ENCODE measurements at places on chromosomes 6 and 20. TPM values are rescaled to one million over a fixed set of nuclear protein-coding genes. Genes with fewer than 3 reads are reported as not detected.

GRCh38 chr20:46638134-46638897, 12.9 kb downstream of the SLC13A3 start:
- DNase-seq = no peak

DNA sequence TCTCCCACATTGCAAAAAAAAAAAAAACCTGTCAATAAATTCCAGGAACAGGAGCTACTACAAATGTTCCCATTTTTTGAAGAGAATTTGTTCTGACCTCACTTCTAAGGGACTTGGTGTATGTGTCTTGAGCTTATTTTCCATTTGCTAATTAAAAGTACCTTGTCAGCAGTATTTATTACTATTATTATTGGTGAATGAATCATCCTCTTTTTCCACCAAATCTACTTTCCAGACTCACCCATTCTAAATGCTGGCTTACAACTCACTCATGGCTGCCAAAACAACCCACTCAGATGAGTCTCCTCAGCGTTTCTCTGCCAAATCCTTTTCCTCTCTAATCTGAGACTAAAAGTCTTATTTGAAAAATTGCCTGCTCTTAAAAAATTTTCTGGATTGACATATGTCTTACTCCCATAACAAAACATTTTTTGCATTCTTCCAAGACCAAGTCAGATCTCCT, 33.2 kb upstream of the TASP1 start:
- DNase-seq = no peak

DNA sequence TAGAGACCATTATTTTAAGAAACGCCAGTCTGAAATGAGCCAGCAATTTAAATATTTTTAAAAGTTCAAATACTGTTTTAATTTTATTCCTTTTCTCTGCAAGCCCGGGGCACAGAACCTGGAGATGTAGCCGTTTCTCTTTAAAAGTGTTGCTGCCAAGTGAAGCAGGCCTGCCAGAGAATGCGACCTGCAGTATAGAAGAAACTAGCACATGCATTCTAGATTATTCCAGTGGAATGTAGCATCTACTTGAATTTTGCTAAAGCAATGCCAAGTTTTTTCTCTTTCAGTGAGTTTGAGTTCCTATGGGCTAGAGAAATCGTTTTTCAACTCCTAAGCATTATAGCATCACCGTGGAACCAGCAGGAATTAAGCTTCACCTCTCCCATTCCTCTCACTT, 101.3 kb downstream of the QRSL1 start:
- DNase-seq = no peak

KHDRBS2 gene
- total RNA-seq = not detected

DNA sequence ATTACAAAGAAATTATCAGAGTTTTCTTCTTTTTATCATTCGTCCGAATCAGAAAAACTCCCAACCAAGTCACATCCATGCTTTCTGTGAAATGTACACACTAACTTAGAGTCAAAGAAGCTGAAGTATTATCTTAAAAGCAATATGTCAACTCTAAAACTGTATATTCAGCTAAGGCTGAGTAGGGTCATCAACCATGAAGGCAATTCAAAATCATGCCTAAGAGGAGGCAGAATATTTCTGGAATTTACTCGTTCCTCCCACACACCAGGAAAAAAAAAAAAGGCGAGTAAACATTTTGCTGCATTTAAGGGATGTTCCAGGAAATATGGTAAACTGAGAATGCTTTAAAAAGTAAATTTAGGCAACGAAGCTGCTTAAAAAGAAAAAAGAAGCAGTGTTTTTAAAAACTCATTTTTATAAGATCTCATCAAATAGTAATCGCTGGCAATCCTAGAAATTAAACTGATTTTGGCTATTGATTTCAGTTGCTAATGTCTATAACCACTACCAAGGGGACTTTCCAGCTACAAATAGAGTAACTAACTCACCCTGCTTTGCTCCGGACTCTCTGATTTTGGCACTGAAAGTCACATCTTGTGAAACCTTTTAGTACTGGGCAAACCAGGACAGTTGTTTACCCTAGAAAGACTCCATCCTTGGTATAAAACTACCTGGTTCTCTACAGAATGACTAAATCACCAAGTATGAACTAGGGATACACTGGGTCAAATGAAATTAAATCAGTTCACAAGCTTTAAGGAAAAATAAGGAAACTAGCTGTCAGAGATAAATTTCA, 82.8 kb downstream of the MBOAT1 start:
- no peak for DNase-seq

HLA-C gene
- total RNA-seq = 1,097 TPM

CST7 gene
- 202 TPM for total RNA-seq

GRCh38 chr6:144055121-144055931, 40.0 kb downstream of the SF3B5 start:
- peak; percentile 83 for DNase-seq

ZNF311 gene
- total RNA-seq = 0.26 TPM

- no peak for DNase-seq
These were observed 42.6 kb upstream of the ENPP1 start for GRCh38 chr6:131765081-131765803.

GRCh38 chr6:90230548-90231215, 66.0 kb downstream of the BACH2 start:
- DNase-seq = no peak

DNA sequence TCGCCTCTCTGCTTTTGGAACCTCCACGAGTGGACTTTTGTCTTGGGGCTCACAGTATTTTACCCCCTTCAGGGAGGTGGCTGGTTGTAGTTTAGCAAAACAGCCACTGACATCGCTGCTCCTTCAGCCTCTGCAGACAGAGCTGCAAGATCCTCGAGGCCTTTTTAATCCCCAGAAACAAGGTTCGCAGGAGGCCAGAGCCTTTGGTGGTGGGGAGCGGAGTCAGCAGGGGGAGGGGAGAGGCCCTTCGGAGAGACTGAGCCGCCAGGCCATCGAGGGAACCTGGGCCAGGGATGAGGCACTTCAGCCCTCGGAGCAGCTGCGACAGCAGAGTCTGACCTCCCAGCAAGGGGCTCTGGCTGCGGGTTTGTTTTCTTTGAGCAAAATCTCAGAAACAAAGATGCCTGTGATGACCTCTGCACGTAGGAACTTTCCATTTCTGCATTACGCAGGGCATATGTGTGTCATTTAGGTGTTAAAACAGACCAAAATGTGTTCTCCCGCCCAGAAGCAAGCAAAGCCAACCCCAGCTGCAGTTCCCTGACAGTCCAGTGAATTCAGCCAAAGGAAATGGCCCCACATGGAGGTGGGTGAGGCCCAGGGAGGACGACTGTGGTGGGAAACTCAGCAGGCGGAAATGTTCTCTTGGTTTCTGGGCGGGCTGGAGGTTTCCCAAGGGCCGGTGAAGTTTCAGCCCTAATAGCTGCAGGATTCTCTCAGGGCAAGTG, 171.2 kb upstream of the SULF2 start:
- DNase-seq = no peak

DNA sequence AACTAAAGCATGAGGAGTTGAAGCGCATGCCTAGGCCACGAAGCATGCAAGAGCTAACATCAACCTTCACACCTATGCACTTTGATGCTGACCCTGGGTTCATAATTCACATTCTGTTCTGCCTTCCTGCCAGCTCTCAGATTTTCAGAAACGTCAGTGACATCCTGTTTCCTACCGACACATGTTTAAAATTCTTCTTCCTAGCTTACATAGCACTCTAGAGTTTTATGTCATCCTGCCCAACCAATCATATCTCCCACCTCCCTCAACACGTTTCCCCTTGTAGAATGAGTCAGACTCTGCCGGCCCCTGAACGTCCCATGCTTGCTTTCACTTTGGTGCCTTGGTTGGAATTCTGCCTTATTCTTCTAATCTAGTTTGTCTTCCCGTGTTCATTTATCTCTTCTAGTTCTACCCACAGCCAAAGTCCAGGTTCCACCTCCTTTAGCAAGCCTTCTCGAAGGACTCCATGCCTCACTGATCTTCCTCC, 97.2 kb upstream of the MAP7 start:
- peak; percentile 77 for DNase-seq

PMEPA1 gene
- total RNA-seq = 1.2 TPM

- no peak for DNase-seq
These were observed 325.2 kb upstream of the NT5E start for GRCh38 chr6:85124472-85125354.

DNA sequence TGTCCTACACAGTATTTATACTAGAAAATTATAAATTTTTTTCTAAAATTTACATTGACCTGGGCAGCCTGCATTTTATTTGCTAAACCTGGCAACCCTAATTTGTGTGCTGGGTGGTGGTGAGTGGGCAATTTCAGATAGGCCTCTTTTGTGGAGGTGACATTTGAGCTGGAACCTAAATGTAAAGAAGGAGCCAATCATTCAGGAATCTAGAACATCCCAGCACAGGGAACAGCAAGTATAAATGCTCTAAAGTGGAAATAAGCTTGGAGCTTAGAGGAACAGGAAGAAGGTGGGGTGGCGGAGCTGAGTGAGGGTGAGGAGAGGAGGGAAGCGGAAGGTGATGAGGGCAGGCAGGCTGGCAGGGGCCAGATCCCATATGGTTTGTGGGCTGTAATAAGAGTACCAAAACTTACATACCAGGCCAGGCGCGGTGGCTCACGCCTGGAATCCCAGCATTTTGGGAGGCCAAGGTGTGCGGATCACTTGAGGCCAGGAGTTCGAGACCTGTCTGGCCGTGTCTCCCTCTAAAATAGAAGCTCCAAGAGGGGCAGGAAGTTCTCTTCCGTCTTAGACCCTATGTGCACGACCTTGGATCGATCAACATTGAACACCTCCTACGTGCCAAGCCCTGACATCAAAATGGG, 549 bp upstream of the CSE1L start:
- DNase-seq = peak; percentile 63

GRCh38 chr6:8240301-8240700, 138.0 kb upstream of the EEF1E1 start:
- DNase-seq = no peak

GRCh38 chr20:41334036-41334435, 6.6 kb upstream of the LPIN3 start:
- DNase-seq = no peak

- no peak for DNase-seq
These were observed 13.1 kb upstream of the PEX7 start for GRCh38 chr6:136809091-136809860.

DNA sequence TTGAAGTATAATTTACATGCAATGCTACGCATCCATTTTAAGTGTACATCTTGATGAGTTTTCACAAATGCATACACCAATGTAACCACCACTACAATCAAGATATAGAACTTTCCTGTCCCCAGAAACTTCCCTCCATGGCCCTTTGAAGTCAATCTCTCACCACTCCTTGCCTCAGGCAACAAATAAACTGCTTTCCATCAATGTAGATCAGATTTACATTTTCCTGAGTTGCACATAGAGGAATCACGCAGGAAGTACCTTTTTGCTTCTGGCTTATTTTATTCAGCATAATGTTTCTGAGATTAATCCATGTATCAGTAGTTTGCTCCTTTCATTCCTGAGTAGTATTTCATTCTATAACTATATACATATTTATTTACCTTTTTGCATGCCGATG, 59.6 kb upstream of the NNAT start:
- DNase-seq = no peak

GRCh38 chr6:146898069-146898887, 299.5 kb downstream of the ADGB start:
- no peak for DNase-seq

- no peak for DNase-seq
These were observed 2.8 kb downstream of the C20orf203 start for GRCh38 chr20:32670773-32671455.

ADAM33 gene
- not detected for total RNA-seq

GRCh38 chr6:131226459-131227157, 91.3 kb downstream of the AKAP7 start:
- DNase-seq = no peak

MOG gene
- total RNA-seq = not detected

DNA sequence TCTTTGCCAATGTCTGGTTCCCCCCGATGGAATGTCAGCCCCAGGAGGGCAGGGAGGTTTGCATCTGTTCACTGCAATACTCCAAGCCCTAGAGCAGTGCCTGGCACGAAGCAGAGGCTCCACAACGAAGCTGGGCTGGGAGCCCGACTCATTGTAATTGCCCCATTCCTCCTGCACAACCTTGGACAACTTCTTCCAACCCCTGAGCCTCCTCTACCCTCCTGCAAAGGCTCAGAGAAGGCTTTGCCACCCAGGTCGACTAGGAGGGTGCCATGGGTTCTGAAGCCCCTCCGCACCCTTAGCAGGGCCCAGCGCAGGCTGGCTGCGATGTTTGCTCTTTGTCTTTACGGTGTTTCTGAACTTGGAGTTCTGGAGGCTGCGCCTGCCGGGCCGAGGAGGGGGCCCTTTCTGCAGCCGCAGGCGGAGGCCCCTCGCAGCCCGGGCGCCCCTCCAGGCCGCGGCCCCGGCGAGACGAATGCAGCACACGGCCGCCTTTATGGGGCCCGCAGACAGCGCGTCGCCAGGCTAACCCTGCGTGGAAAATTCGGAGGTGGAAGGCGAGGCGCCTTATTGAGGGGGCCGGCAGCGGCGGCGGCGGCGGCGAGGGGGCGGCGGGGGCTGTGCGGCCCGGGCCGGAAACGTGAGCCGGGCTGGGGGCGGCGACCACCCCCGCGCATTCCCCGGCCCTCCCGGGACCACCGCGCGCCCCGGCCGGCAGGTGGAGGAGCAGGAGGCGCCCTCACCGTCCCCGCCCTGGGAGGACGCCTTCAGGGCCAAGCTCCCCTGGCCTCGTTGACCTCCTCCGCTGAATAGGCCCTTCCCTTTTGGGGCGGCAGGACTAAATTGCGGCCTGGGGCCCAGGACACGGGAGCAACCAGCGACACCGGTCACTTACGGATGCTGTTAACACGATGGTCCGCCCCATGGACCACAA, 27.0 kb downstream of the SNAI1 start:
- DNase-seq = no peak

SLC32A1 gene
- total RNA-seq = not detected

DNA sequence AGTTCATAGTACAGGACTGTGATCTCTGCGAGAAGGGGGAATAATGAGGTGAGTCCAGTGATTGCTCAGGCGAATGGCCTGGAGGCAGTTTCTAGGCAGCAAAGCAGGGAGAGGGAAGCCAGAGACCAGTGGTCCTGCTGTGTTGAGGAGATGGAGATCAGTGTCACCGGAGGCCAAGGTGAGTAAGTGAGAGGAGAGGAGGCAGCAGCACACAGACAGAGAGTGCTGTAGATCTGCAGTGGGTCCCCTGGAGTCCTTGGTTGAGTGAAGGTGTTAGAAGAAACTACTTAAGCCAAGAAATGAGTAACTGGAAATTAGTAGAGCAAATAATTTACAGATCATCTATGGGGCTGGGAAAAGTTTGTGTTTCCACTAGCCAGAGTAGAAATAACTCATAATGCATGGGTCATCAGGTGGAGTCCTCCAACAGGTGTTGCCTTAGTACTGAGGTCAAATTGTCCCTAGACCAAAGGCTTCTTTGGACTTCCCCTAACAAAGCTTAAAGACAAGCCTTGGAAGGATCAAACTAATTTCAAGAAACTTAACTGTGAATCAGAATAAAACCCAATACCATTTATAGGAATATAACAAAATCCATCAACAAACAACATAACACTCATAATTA, 13.6 kb downstream of the HEBP2 start:
- no peak for DNase-seq

- DNase-seq = no peak
These were observed 26.3 kb downstream of the JAG1 start for GRCh38 chr20:10647471-10647870.

OPRL1 gene
- total RNA-seq = 0.99 TPM

CALHM6 gene
- 3.8 TPM for total RNA-seq

GRCh38 chr20:15921930-15922329, 651.3 kb downstream of the KIF16B start:
- no peak for DNase-seq

GRCh38 chr20:38857703-38858102, 52.2 kb downstream of the PPP1R16B start:
- peak; percentile 11 for DNase-seq

All from activated CD8-positive, alpha-beta memory T cell treated with anti-CD3 and anti-CD28 coated beads, Interleukin-2, amount 10 ng/mL, durations not matched to agents 7 days and 5 days (primary cell).